KG1 (cell line): ENCODE measurements at places on chromosomes 4 and X.

DNA sequence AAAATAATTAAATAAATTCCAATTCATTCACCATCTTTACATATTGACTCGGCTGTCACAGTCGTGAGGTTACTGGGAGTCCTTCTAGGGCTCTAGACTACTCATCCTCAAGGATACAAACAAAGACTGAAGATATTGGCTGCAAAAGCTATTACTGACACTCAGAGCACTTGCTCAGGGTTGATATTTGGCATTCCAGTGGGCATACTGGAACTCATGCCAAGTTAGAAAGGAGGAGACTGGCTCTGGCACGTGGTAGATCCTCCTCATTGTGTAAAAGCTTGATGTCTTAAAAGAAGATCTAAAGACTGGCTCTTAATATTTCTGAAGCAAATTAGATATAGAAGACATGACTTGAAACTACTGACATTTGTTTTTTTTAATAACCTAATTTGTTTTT, 172.7 kb downstream of the GPM6A start:
- no peak for DNase-seq

DNA sequence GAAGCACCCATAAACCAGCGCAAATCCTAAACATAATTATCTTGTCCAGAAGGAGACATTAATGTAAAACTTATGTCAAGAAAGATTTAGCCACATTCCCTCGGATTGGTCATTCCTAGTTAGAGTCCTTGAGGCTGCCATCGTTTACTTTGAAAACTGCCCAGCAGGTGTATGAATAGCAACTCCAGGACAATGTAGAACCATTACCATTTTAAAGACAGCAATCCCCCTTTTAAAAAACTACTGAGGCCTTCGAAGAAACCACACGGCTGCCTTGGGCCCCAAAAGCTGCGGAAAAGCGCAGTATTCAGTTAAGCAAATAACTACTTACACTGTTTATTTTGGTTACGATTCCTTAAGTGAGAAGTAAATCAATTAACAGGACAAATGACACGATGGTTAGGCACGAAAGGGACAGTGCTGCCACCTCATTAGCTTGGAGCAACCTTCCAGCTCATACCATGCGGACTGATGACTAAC, 822 bp upstream of the SGMS2 start:
- DNase-seq: no peak

DNA sequence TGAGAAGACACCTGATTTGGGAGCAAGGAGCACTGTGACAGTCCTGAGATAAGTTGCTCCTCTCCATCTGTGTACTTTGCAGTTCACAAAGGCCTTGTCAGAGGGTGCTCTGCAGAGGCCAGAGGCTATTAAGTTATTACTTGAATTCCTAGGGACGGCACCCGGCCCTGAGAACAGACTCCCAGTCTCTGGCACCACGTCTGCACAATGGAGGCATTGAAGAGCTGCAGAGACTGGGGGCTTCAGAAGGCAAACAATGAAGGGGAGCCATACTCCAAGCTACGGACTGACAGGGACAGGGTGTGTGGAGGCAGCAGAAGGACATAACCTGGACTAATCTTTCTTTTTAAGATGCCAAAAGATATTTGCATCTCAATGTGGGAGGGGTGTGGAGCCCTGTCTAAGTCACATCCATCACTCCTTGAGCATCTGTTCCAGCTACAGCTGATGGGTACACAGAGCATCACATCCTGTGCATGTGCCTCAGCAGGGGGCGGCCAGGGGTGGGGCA, 11.5 kb downstream of the RASGEF1B start:
- DNase-seq: no peak

DNA sequence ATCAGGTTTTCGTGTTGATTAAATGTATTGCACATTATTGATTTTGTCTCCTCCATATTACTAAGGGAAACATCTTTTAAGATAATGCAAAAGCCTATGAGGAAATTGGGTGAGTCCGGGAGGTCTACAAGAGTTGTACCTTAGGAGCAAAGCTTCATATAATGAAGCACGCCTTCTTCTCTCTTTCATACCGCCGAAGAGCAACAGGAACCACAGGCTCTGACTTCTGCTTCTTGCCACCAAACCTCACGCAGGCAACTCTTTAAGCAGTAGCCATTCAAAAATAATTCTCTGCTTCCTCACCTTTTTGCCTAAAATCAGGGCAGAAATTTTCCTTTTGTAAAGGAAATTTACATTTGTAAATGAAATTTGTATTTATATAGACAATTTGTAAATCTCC, 139.6 kb downstream of the SPRY1 start:
- no peak for DNase-seq

DNA sequence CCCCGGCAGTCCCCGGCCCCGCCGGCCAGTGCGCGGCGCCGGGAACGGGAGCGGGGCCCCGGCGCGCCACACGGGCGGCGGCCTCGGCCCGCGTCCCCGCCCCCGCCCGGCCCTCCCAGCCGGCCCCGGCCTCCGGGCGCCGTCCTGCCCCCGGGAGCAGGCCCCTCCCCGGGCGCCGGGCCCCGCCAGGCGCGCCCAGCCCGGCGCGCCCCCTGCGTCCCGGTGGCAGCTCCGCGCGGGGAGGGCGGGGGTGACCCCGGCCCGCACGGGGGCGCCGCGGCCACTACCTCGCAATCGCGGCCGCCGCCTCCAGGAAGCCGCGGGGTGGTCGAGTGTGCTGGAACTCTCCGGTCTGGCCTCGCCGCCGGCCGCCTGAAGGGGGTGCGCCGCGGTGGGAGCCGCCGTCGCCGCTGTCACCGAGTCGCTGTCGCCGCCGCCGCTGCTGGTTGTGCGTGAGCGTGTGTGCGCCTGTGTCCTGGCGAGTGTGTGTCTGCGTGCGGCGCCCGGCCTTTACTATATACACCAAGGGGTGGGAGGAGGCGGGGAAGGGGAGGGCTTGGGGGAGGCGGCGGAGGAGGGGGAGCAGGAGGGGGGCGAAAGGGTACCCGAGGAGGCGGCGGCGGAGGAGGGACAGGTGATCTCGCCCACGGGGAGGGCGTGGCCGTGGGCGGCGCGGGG, at the start of gene RAI2:
RAI2 (minus strand) TSS at position 488 of the 678 bp plus-strand sequence. CDS start 59,288 bp downstream, outside the sequence.
- no peak for DNase-seq

DNA sequence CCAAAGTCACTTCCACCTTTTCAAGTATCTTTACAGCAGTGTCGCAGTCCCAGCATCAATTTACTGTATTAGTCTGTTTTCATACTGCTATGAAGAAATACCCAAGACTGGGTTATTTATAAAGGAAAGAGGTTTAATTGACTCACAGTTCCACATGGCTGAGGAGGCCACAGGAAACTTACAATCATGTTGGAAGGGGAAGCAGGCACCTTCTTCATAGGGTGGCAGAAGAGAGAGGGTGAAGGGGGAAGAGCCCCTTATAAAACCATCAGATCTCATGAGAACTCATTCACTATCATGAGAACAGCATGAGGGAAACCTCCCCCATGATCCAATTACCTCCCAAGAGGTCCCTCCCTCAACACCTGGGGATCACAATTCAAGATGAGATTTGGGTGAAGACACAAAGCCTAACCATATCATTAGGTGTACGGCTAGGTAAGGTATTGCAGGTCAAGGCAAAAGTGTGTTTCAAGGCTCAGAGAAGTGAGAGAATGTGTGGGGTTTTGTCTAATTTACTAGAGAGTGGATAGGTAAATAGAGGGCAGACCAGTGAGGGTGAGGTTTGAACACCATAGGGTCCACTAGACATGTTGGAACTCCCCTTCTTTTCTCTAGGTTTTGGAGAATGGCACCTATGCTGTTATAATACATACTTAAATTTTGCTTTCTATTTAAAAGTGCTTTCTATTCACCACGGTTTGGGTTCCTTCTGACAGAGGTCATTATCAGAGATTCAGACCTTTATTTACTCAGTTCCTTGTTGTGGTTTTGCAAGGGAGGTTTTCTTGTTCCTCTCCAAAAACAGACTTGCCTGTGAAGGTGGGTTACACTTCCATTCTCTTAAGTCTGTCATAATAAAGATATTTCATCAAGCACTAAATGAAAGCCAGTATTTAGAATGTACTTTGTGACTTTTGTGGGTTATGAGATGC, 186.6 kb downstream of the CPEB2 start:
- DNase-seq: no peak

DNA sequence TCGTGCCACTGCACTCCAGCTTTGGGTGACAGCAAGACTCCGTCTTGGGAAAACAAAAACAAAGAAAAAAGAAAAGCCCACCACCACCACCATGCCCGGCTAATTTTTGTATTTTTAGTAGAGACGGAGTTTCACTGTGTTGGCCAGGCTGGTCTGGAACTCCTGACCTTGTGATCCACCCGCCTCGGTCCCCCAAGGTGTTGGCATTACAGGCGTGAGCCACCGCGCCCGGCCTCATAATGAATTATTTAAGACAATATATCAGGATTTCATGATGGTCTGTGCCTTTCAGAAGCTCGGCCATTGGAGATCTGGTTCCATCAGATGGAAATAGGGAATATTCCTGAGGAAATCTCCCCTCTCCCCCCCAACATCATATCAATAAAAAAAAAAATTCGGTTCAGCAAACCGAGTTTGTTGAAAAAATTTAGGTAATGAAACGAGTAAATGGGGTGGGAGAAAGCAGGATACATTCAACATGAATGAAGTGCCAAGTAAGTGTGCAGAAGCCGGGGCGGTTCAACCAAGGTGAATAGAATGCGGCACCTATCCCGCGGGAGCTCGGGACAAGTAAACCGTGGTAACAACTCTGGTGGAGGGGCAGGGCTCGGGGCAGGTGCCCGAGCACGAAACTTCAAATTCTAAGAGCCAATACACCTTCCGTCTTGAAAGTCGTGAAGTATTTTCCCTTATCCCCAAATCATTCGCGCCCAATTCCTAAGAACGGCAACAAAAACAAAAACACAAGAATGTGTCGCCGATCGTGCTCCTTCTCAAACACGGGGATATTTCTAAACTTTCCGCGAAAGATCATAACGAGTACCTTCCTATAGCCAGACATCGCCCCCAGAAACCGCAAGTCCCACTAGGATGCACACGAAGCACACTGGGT, 773 bp upstream of the TXLNG start:
- peak; percentile 16 for DNase-seq

DNA sequence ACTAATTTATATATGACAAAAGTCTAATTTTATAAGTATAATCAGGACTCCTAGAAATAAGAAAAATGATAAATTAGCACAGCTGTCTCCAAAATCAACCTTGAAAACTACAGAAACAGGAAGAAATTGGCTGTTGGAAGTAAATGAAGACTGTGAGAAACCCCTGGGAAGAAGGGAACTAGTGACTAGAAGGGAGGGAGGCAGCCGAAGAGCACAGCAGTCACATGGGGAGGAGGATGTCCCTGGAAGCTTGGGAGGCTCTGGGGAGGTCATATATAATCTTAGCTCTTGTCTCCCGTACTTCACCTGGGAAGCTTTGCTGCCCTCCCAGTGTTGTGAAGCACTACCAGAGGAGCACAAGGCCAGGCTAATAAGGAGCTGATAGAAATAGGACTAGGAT, 8.9 kb upstream of the TMA16 start:
- no peak for DNase-seq

DNA sequence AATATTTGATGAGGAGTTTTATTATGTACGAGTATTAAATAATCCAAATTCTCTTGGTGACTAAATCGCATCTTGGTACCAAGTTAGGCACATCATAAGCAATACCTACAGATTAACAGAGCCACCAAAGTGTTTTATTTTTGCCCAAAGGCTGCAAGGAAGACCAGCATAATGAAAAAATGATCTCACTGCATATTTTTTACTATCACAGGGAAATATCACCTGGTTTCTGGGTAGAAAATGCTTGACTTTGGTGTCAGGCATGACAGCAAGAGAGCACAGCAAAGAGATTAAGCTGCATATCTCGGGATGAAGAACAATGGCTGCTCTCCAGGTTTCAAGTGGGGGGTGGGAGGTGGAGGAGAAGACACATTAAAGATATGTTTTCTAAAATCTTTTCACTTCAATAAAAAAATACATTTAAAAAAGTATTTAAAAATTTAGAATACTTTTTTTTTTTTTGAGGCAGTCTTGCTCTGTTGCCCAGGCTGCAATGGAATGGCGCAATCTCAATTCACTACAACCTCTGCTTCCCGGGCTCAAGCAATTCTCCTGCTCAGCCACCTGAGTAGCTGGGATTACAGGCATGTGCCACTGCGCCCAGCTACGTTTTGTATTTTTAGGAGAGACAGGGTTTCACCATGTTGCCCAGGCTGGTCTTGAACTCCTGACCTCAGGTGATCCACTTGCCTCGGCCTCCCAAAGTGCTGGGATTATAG, 86.1 kb downstream of the FRYL start:
- no peak for DNase-seq

GRCh38 chr4:140705625-140706275, 50.4 kb downstream of the TBC1D9 start:
- DNase-seq: no peak

DNA sequence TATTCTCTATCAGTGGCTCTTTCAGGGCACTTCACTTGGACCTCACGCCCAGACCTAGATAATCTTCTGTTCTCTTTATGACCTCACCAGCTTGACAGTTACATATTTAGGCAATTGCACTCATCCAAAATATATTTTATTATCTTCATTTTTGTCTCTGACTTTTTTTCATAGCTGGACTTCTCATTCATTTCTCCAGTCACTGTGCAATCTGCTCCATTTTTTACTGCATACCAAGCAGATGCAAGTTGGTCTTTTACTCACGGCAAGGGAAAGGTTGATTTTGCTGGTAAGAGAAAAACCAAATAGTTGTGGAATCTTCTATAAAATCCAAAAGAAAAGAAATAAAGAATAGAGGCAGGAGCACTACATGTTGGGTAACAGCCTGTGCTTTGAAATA, 31.7 kb downstream of the MAD2L1 start:
- DNase-seq: no peak

- DNase-seq: no peak
Measured at GRCh38 chr4:152673489-152673888, 6.3 kb downstream of the TMEM154 start.

DNA sequence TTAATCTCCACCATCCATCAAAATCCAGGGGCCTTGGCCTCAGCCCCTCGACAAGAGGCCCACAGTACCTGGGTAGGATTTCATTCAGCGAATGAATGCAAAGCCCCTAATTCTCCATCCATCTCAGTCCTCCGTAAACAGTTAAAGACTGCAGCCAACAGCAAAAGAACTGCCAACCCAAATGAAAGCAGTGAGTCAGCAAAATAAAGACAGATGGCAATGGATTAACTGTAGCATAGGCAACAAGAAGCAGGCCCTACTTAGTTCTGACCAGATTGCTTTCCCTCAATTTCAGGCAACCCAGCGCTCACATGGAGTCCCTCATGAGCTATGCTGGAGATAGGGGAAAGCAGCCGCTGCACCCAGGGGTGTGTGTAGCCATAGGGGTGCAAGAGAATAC, 21.4 kb downstream of the PLAC1 start:
- DNase-seq: no peak

DNA sequence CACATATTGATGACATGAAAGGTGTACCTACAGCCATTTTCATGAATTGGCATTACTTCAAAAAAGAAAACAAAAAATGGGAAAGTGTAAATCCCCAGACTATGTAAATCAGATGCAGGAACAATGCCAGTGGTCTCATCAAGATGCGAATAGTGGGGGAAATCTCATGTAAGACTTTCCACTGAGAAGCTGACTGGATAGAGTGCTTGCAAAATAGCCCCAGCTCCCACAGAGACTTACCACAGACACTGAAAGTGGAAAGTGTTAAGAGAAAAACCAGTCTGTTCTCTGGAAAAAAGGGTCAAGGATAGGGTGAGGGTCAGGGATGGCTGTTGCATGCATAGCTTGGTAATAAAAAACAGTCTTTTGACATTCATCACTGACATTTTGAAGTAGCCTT, 73.2 kb upstream of the ARMCX2 start:
- DNase-seq: no peak
